Naive thymus-derived CD8-positive, alpha-beta T cell (primary cell): ENCODE measurements at places on chromosomes 2 and 18. TPM values are rescaled to one million over a fixed set of nuclear protein-coding genes. Genes with fewer than 3 reads are reported as not detected.

Gene NCOA1
- 44.8 TPM for total RNA-seq

Gene SLC9A4
- not detected for total RNA-seq

Gene IL1R1
- total RNA-seq, result not detected

Gene GAREM1
- total RNA-seq, result 0.42 TPM

Gene HNRNPA3
- total RNA-seq, result 156 TPM

Gene MERTK
- total RNA-seq, result 0.69 TPM

Gene LOXHD1
- total RNA-seq, result 0.08 TPM
